ENCODE measurements at places on chromosomes 3 and 15. TPM values are rescaled to one million over a fixed set of nuclear protein-coding genes. Genes with fewer than 3 reads are reported as not detected.

CYP1A1 gene
- total RNA-seq: not detected

KLHL40 gene
- total RNA-seq: not detected

KCNMB3 gene
- 1.0 TPM for total RNA-seq

GPR171 gene
- total RNA-seq: 4.3 TPM

GOLGA8O gene
- not detected for total RNA-seq

RNF123 gene
- 31.2 TPM for total RNA-seq

All from gastroesophageal sphincter (tissue), 4 donors.